ENCODE measurements at places on chromosomes 5 and 9.

DNA sequence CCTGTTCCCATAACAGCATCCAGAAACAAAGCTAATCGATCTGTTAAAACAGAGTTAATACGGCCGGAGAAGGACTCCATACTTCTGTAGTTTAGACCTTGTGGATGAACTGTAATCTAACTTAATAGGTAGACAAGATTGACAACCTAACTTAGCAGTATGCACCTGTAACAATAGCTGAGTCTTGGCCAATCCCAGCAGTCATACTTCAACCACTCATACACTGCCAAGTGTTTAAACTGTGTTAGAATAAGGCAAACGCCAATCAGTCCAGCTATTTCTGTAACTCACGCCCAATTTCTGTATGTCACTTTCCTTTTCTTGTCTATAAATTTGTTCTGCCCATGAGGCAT, 33.7 kb upstream of the MACIR start:
- DNase-seq = no peak

DNA sequence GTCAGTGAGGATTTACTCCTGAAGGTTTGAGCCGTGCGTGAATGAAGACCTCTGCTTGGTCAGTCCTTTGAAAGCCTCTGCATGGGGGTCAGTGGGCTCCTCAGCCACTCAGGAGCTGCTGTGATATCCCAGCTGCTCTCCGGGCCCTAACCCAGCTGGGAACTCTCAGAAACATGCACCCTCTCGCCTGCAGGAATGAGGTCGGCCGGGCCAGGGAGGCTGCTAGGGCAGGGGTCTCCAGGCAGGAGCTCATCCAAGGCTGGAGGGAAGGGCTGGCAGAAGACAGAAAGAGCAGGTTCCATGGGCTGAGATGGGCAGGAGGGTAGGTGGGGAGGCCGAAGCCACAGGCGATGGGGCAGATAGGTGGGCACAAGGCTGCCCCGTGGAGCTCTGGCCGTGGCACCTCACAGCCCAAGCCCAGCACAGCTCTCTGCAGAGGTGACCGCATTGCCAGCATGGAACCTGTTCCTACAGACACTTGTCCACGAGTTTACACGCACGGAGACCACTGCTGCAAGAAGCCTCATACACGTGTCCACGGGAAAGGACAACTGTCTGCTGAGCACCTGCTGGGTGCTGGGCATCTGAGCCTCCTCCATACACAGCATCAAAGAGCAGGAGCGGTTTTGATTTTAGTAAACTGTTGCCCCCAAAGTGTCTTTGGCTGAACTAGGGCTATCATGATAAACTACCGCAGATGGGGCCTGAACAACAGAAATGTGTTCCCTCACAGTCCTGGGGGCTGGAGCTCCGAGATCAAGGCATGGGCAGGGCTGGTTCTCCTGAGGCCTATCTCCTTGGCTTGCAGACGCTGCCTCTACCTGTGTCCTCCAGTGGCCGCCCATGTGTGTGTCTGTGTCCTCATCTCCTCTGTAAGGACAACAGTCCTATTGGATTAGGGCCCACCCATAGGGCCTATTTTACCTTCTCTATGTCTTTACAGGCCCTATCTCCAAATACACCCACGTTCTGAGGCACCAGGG, 85.2 kb upstream of the ADAMTS2 start:
- DNase-seq = no peak

- no peak for DNase-seq
Measured at GRCh38 chr9:4333787-4334186, 33.9 kb upstream of the GLIS3 start.

GRCh38 chr5:41924526-41924871, 582 bp upstream of the FBXO4 start:
- no peak for DNase-seq

DNA sequence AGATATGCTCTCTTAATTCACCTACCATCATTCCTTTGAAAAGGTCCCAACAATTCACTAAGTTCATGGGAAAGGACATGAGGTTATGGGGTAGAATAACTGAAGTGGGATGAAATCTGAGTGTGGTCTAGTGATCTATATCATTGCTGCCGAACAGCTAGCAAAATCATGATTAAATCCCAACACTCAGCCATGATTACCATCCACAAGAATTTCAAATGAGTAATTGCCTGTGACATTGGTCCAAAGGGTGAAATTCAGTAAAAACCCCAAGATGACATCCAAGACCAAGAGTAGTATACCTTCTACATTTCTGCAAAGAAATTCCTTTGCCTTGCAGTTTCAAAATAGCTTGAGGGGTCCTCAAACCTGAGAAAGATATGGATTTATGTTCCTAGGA, 225.6 kb downstream of the SPOCK1 start:
- DNase-seq = no peak

- no peak for DNase-seq
Measured at GRCh38 chr5:149423794-149424268, 44.7 kb upstream of the IL17B start.

DNA sequence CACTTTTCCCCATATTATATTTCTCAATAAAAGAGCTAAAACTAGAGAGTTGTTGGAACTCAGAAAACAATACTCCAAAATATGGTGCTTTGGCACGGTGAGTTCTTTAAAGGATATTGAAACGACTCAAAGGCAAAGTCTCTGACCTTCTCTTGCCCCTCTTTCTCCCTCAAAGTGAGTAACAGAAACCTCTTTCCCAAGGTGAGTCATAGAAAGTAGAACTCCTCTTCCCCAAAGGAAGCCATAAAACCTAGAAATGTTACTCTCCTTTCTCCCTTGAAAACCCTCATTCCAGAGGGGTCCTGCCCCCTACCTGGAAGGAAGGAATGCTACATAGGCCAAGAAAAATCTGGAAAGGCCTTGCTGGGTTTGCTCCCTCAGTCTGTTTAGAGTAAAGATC, 47.5 kb downstream of the RAPGEF6 start:
- DNase-seq = no peak

DNA sequence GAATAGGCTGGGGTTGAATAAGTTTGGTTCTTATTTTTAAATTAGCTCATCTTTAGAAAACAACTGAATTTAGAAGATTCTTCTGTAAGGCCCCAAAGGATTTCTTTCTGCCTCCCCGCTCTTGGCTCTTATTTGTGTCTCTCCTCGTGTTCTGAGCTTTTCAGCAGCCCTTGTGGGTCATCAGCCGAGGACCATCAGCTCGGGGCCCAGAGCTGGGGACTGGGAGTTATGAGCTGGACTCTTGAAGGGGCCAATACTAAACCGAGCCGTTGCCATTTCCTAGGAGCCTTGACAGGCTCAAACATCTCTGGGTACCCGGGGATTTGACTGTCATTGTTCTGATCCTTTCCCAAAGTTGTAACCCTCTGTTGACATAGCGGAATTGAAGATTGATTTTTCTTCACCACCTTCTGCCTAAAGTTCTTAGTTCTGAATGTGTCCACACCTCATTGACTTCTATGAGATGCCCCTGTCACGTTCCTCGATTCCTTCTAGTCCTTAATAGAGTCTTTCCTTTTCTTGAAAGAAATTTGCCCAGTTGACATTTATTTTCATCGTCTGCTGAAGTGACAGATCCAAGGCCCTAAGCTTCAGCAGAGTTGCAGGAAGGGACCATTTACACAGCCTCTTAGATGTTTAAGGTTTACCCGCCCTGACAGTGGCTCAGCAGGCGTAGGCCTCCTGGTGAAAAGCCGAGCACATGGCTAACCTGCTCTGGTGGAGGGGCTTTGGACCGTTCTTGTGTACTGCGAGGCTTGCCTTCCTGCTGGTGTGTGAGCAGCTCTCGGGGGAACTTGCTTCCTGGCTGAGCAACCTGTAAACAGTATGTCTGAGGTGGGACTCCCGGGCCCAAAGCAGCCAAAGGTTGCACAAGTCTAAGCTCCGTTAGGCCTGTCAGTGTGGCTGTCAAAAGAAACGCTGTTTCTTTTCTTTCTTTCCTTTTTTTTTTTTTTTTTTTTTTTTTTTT, 24.0 kb downstream of the ABL1 start:
- no peak for DNase-seq

- DNase-seq = no peak
Measured at GRCh38 chr9:106531491-106531890, 331.5 kb upstream of the ZNF462 start.

DNA sequence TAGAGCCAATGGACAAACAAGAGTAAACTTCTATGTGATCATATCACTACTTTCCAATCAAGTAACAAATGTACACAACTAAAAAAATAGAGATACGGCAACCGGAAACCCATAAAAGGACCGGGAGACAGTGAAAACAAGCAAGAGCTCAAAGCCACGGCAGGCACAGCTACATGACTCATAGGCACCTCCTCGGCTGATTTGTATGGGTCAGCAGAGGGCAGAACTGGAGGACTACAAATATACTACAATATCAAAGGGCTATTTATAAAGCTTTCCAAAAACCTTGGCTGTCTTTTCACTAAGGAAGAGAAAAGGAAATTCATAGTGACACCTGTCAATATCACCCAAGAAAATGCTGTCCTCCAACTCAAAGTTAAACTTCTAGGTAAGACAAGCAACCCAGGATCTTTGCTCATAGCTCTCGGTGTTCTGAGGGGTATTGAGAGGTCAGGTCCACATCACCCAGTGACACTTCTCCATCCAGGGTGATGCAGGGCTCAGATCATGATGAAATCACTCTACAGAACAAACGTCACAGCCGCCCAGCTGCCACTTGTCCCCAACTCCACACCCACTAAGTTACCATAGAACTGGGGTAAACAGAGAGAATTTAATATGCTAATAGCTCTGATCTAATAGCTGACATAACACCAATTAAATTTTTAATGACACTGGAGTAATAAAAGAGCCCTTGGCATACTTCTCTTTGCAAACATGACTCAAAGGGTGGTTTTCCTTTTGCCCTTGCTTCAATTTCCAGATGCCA, 41.3 kb downstream of the PFDN1 start:
- DNase-seq = peak; percentile 56

DNA sequence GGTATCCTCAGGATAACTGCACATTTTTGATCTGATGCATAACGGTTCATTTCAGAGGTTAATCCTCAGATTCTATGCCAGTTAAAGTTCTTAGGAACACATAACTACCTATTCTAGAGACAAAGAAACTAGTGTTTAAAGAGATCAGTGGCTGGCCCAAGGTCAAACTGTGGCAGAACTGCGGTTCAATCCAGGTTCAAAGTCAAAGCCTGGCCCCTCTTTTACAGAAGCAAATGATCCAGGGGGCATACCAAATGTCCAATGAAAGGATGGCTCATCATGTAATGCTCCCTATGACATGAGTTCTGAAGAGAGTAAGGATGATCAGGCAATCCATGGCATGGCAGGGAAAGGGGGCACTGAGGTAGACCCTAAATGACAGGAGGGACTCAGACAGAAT, 283.3 kb downstream of the SPOCK1 start:
- DNase-seq = no peak

- peak; percentile 18 for DNase-seq
Measured at GRCh38 chr9:34437006-34437925, 21.1 kb downstream of the FAM219A start.

DNA sequence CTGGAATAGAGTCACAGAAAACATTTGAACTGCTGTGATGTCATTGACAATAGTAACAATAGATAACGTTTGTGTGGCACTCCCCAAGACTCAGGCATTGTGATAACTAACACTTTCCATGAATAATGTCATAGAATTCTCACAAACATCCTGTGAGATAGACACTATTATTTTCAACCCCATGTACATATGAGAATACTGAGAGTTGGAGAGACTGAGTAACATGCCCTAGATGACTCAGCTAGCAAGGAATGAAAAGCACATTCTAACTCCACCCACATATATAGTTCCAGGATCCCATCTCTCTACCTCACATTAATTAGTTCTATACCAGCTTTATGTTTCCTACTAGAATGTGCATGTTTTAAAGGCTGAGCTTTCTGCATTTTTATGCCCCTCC, 71.4 kb downstream of the ASTN2 start:
- DNase-seq = no peak

DNA sequence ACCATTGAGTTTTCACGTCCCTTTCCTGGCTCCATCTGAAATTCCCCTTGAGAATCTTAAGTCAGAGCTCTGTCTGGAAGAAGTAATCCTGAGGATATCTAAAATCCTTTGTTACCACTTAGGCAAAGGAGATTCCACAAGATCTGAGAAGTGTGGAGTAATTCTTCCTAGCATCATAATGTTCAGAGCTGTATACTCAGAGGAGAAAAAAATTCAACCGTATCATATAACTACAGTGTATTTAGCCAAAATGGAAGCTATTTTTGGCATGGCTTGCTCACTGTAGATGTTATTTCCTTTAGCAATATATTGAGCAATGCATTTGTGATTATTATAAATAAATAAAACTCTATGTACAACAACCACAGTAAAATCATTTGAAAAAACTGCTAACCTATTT, 1858.4 kb downstream of the EFNA5 start:
- DNase-seq = no peak

- no peak for DNase-seq
Measured at GRCh38 chr5:155008669-155009068, 4.9 kb upstream of the KIF4B start.

GRCh38 chr5:3862906-3863305, 267.3 kb downstream of the IRX1 start:
- DNase-seq = no peak

DNA sequence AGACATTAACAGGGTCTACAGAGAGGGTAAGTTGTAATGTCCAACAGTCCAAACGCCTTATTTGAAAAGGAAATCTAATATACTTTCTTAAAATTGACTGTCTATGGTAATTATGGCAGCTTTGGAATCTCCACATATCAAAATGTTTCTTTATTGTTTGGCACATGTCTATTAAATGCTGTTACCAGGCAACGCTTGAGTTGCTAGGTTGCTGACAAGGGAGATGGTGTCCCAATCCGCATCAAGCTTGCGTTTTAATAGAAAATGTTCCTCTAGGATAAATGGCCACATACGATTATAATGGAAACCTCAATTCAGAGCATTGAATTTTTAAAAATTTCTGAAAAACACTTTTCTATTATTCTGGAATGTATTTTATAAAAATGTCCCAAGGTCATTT, 9.2 kb downstream of the ANXA1 start:
- DNase-seq = no peak

GRCh38 chr5:94793816-94794198, 175.3 kb downstream of the SLF1 start:
- no peak for DNase-seq

DNA sequence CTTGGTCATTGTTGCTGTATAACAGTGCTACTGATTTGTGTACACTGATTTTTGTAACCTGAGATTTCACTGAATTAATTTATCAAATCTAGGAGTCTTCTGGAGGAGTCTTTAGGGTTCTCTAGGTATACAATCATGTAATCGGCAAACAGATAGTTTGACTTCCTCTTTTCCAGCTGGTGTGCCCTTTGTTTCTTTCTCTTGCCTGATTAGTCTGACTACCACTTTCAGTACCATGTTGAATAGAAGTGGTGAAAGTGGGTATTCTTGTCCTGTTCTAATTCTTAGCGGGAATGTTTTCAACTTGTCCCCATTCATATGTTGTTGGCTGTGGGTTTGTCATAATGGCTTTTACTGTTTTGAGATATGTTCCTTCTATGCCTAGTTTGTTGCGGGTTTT, 24.7 kb upstream of the RANBP6 start:
- DNase-seq = no peak

All from anterior cingulate cortex (tissue), 58 donors.